ENCODE measurements at places on chromosomes 7 and 10.

- peak; percentile 9 for DNase-seq
Observed at GRCh38 chr7:51847461-51848134, 531.0 kb upstream of the COBL start.

DNA sequence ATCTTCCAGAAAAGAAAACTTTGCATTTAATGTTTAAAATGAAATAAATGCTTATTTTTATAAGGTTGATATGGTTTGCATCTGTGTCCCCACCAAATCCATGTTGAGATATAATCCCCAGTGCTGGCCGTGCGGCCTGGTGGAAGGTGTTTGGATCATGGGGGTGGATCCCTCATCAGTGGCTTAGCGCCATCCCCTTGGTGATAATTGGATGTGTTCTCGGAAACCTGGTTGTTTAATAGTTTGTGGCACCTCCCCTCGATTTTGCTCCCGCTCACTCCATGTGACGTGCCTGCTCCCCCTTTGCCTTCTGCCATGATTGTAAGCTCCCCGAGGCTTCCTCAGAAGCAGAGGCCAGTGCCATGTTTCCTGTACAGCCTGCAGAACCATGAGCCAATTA lies 2.4 kb upstream of the MTPAP start:
- no peak for DNase-seq

DNA sequence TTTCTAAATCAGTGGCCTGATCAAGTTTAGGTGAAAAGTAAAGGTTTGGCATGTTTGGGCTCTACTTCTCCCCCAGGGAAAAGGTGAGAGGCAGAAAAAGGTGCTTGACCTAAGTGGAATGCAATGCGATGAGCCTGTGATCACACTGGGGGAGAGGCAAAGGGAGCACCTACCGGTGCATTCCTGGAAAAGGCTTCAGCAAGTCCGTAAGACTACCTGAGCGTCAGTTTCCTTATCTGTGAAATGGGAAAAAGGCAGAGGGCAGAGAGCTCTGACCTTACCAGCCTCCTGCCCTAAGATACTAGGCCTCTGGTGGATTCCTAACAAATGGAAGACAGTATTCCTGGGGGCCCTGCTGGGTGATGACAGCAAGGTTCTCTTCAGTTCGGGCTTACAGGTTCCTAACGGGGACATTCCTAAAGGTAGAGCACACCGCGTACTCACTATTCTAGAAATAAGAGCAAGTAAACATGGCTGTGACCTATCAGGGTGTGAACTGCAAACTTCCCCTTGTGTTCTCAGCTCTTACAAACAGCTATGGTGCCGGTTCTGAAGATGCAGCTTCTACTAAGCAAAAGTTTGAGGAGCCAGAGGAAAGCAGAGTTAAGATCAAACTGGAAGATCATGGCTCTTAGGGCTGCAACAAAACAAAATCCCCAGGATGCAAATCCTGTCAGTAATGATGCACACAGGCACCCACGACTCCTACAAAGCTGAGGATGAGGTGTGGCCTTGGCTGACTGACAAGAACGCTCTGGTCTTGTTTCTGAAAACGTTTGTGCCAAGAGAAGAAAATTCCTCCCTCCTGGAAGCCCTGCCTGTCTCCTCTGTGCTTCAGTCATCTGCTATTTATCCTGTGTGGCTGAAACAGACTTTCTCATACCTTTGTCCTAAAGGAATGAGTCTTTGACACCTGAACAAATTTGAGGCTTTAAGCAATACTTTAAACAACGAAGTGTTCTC lies 13.3 kb upstream of the ACSL5 start:
- DNase-seq: no peak

- peak; percentile 43 for DNase-seq
Observed at GRCh38 chr10:108544500-108545120, 1378.7 kb downstream of the XPNPEP1 start.

GRCh38 chr7:2659556-2660358 lies 28.0 kb downstream of the TTYH3 start:
- DNase-seq: no peak
